ENCODE measurements at places on chromosomes 6 and 20.
A peak's percentile ranks its signal among the peaks of the same experiment; 100 is the strongest.

DNA sequence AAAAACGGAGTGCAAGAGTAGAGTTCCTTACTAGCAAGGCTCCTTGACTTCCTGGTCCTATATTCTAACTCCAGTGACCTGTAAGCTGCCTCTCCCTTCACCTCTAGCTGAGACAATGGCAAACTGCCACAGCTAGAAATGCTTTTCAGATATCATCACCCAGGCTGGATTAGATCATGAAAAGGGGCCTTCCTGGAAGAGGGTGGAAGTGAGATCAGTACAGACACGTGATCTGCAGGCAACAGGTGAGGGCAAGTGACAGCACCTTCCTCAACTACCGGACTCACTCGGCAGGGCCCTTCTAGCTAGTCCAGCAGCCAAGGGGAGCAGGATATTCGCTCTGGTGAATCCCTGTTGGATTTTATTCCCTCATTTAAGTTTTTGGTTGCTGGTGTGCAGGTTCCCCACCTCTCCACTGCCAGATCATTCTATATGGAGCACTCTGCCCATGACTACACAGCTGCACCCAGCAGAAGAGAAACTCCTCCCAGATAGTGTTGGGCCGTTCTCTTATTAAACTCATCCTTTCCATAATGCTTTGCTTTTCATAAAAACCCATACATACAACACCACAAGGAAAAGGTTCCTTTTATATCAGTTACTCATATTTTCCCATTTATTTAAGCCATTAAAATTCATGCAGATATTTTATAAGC, 26.4 kb upstream of the FAM83C start:
- DNase-seq: no peak

DNA sequence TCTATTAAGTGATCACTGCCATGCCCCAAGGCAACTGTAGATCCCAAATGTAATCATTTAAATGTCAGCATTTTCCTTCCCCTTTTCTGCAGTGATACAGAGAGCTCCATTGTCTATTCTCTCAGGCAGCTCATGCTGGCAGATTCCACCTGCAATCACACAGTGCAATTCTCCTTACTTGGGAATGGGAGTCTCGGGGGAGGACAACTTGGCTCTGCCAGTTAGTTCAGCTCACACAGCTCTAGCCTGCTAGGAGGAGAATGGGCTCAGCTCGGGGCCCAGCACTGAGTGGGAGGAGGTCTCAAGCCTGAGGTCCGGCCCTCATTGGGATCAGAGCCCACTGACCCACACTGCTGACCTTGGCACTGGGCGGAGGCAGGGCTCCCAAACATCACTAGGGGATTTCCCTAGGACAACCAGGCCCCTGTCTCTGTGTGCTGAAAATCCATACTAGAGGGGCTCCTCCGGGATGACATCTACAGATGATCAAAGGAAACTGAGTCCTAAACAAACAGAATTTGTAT, 109.2 kb upstream of the ASF1A start:
- no peak for DNase-seq

- DNase-seq: peak; percentile 35
These were observed 4.3 kb downstream of the SDCBP2 start for GRCh38 chr20:1324598-1325172.

DNA sequence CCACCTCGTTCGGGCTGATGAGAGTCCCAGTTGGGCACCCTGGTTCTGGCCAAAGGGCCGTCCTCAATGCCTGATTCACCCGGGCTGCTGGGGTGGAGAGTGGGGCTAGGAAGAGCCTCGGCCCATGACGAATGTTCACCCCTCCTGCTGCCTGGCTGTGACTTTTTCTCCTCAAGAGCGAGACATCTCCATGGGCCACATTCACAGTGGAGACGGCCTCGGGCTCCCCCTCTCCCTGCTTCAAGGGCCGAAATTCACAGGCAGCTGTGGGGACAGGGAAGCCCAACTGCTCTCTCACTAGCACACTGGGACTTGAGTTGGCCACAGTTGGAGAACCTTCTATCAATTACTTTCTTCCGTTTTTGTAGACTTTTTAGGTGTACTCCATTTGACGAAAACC, 138.0 kb downstream of the SYNDIG1 start:
- DNase-seq: no peak
